ENCODE measurements at places on chromosomes 11 and 22.

DNA sequence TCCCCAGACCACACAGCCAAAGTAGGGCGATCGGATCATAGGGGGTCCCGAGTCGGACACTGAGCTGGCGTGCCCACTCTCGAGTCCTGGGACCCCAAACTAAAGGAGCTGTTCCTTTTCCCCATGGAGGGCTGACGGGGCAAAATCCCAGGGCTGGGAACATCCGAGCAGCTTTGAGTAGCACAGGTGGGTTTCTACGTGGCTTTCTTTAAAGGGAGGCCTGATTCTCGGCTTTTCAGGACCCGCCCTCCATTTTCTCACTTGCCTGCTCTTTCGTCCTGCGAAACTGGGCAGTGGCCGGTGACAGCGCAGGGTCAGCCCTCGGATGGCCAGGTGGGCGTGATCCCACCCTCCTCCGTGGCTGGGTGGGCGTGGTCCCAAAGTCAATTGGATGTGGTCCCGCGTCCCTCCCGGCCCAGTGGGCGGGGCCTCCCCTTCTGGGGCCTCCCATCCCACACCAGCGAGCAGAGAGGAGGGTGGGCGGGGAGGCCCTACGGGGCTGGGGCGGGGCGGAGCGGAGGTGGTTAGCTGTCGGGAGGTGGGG lies 17.5 kb upstream of the TXNRD2 start:
- peak; percentile 66 for DNase-seq

GRCh38 chr11:65888163-65888814 lies at the start of gene FIBP:
Gene FIBP (minus strand): TSS chr11:65888471. CDS start chr11:65888418, 53 bp downstream.
- peak; percentile 98 for DNase-seq

DNA sequence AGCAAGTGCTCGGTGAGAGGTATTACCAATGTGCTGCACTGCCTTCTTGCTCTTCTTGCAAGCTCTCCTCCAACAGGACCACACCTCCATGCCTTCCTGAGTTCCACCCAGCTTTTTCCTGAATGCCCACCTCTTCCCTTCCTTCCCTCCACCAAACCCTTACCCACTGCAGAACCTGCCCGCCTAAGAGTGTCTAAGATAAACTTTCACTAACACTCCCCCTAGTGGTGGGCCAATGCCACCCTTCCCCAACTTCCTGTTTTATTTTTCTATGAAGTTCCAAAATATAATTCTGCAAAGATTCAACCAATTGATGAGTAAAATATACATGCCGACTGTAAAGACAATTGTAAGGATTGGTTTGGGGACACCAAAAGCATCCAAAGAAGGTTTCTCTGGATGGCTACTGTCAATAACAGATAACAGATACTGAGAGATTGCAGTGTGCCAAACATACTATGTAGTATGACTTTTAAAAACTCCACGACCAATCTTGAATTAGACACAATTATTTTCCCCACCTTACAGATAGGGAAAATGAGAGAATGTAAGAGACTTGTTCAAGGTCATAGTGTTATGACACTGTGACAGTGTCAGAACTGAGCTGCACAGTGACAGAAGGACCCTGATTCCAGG lies 38.6 kb upstream of the BMAL1 start:
- DNase-seq = no peak

GRCh38 chr11:46484101-46484500 lies 92.5 kb upstream of the CHRM4 start:
- DNase-seq = no peak

DNA sequence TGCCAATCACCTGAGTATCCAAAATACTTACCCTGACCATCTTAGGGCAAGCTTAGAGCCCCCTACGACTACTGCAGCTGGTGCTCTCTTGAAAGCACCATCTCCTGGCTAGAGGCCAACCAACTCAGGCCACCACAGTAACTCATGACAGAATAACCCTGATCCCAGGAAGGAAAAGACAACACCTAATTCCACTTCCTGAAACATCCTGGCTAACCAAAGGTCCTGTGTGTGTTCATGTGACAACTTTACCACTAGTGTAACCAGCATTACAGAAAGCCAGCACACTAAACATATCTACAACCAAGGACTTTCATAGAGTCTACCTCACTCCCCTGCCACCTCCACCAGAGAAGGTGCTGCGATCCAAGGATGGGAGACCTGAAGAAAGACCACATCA lies 17.4 kb upstream of the TMEM45B start:
- no peak for DNase-seq

DNA sequence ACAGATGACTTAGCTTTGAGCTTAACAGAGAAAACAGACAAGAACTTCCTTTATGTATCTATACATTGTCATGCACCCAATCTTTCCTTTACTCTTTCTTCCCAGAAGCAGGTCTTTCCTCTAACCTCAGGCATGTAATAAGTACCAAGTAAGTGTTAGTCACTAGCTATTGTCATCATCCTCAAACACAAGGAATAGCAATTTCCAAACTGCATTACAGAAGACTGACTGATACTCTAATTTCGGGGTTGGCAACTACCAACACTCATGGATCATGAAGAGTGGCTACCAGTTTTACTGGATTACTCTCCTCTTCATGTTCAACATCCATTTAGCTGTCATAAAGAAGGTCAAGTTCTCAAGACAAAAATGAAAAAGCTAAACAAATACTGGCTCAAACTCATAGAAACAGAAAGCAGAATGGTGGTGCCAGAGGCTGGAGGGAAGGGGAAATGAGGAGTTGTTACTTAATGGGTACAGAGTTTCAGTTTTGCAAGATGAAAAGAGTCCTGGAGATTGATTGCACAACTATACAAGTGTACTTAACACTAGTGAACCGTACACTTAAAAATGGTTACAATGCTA lies 111.6 kb downstream of the SIK3 start:
- DNase-seq = no peak

- DNase-seq = no peak
These were observed 23.3 kb downstream of the P4HA3 start for GRCh38 chr11:74288161-74288560.

DNA sequence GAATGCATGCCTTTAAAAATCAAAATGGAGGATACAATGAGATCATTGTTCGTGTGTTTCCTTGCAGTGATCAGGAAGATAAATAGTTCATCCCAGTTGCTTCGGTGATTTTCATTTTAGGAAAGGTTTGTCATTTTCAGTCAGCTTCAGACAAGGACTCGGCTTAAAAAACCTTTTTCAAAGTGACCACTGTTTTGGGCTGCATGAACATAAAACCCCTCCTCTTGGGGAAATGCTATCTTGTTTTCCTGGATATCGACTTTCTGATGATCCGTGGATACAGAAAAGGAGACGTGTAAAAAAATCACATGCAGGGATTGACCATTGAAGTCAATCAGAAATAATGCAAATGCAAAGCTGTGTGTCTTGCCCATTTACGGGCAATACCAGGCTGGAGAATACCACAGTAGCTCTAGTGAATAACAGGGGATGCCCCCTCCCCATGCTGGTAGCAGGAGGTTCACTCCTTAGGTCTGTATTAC lies 146.8 kb downstream of the MAML2 start:
- no peak for DNase-seq

- DNase-seq = no peak
These were observed 44.9 kb upstream of the SWAP70 start for GRCh38 chr11:9619004-9619403.

DNA sequence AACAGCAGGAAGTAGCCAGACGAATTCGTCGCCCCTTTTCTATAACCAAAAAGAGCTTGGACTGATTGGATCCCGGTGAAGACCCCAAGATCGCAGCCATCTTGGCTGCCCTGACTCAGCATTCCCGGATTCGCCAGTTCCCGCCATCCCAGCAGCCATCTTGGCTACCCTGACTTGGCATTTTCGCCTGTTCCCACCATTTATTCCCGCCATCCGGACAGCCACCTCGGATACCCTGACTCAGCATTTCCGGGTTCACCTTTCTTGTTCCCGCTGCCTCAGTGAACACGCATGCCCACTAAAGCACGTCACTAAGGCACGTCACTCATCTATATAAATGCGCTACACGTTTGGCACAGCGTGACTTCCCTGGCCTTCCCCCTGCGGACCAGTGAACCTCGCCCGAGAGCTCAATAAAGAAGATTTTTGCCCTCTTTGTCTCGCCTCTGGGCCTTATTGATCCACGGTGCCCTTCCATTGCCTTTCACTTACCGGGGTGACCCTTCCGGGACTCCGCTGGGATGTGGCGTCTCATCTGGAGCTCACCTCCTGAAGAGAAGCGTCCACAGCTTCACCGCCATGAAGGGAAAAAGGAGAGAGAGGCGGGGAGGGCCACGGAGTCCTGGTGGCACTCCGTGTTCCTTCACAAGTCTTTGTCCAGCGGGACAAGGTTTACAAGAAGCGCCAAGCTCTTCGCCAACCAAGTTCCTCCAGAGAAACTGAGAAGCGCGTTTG lies 4.0 kb upstream of the OR56A3 start:
- no peak for DNase-seq

DNA sequence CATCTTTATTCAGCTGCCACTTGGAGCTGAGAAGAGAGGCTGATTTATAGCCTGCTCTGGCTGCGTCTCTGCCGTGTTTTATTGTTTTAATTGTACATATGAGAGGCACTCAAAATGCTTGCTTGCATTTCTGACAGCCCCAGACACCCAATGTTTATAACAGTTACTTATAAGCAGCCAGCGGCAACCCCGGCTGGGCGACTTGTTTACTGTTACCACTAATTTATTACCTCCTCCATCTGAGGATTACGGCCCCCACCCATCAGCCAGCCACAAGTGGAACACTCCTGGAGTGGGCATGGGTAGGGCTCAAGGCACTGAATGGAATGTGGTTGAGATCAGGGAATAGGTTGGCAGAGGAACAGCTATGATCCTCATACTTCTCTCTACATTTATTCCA lies 61.2 kb downstream of the CLPB start:
- DNase-seq = no peak

DNA sequence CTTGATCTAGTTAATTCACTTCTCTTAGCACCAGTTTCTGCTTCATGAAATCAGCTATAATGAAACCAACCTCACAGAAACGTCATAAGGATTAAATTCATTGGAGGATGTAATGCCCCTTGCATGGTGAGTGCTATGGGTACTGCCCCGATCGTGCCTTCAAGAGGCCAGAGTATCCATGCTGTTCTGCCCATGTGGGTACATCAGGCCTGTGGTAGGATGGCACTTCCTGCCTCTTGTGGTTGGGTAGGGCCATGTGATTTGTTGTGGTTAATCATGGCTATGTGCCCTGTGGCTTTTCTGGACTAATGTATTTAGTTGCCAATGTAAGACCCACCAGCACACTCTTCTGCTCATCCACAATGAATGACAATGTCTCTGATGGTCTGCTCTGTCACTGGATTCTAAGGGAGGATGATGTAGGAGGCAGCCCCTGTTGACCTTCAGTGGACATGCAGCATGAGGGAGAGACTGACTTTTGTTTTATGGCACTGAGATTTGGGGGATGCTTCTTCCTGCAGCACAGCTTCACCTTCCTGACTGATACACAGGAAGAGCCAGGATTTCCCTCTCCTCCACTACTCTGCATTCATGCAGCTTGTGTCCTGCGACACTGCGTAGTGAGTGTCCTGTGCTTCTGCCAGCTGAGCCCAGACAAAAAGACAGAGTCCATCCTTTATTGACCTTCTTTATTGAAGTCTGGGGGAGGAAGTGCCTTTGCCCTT lies 66.2 kb downstream of the DHCR7 start:
- DNase-seq = no peak

- DNase-seq = no peak
These were observed 77.2 kb upstream of the ZBED5 start for GRCh38 chr11:10935015-10935559.

DNA sequence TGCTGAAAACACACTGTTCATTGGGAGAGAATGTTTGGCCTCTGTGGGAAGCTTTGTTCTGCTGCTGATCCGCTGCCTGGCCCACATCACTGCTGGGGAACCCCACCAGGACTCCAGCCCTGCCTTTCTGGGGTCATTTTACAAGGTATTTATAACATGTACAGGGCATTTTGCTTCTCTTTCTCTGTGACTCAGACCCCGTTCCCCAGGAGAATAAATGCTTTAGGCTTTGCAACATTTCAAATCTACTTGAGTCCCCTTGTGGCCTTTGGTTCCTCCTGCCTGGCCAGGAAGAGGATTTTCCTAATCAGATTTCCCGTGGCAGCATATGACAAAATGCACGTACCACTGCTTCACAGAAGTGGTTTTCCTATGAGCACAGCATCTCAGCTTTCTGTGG lies 43.0 kb downstream of the BTG4 start:
- DNase-seq = no peak

DNA sequence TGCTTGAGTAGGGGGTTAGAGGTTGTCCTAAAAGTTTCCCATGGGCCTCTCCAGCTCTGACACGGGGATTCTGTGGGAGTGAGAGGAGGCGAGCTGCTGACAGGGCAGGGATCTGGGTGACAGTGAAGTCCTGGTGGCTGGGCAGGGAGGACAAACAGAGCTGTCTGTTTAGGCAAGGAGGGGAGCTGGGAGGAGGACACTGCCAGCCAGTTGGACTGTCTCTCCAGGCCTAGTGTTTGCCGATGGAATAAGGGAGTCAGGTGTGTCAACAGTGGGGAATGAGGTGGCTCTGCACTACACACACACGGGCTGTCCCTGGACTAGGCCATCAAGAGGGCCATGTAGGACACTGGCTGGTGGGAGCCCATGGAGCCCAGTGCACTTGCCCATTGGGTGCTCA lies 20.6 kb upstream of the SYT7 start:
- DNase-seq = no peak

GRCh38 chr11:67472882-67473281 lies 3.8 kb upstream of the TMEM134 start:
- DNase-seq = no peak

DNA sequence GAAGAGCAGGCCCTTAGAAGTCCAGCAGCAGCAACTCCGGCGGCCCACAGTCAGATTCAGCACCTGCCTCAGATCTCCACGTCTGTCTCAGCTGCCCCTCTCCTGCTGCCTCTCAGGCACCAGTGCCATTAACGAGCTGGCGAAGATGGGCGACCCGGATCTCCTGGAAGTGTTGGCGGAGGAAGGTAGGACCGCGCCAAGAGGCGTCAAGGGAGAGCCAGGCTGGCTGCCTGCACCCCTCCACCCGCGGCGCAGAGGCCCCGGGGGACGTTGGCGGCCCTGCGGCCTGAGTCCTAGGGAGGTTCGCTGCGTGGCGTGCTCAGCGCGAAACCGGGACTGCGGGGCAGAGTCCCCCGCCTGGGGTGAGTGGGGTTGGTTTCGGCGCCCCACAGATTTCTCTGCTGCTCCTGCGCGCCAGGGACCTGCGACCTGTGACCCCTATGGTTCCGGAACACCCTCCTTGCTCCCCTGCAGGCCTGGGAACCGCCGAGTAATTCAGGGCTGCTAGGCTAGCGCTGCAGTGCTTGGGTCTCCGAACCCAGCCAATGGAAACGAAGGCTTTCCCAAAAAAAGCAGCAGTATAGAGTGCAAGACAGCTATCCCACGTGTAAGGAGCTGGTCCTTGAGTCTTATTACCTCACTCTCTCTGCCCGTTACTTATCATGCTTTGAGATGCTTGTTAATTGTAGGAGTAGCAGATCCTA lies 615 bp downstream of the ANO5 start:
- DNase-seq = no peak

GRCh38 chr11:5204787-5205186 lies 4.3 kb upstream of the OR51V1 start:
- no peak for DNase-seq

GRCh38 chr11:28231475-28231874 lies 123.3 kb downstream of the METTL15 start:
- no peak for DNase-seq

GRCh38 chr11:10317776-10318526 lies 13.1 kb downstream of the ADM start:
- no peak for DNase-seq

GRCh38 chr11:75520688-75521087 lies 5.1 kb downstream of the GDPD5 start:
- DNase-seq = no peak

GRCh38 chr22:47798229-47798628 lies 1035.8 kb downstream of the TBC1D22A start:
- no peak for DNase-seq

GRCh38 chr11:73945396-73945795 lies 5.4 kb upstream of the DNAJB13 start:
- no peak for DNase-seq

- no peak for DNase-seq
These were observed 51.1 kb upstream of the BLID start for GRCh38 chr11:122167100-122167499.

Data from RWPE2 (cell line).